ENCODE measurements at places on chromosomes 3 and 15.
A peak's percentile ranks its signal among the peaks of the same experiment; 100 is the strongest.

DNA sequence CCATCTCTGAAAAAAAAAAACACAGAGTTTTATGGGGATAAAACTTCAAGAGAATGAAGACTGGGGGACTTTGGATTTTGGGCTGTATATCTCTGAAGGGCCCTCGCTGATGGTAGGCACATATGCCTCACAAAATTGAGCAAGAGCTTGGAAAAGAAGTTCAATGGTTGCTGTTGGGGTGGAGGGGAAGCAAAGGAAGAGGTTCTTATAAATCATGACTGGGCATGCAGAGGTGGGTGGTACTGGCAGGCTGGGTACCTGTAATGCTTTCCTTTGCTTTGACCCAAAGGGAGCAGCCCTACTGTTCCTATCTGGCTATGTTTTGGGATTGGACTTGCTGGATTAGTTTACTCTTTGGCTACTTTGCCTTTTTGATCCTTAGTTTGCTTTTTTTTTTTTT, 6.0 kb upstream of the RTP1 start:
- no peak for DNase-seq

DNA sequence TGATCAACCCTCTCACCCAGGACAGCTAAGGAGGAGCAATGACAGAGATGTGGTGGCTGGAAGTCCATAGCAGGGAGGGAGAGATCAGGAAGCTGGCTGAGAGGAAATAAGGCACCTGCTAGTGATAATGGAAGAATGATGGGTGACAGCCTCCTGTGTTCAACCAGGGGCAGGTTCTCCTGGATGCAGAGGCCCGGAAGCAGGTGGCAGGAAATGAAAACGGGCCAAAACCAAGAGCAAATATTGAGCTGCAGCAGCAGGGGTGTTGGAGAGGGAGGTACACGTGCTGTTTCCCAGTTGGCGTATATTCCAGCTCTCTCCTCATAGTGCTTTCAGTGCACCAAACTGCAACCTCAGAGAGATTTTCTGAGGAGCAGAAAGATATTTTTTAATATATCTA, 213.4 kb upstream of the TBL1XR1 start:
- peak; percentile 32 for DNase-seq

DNA sequence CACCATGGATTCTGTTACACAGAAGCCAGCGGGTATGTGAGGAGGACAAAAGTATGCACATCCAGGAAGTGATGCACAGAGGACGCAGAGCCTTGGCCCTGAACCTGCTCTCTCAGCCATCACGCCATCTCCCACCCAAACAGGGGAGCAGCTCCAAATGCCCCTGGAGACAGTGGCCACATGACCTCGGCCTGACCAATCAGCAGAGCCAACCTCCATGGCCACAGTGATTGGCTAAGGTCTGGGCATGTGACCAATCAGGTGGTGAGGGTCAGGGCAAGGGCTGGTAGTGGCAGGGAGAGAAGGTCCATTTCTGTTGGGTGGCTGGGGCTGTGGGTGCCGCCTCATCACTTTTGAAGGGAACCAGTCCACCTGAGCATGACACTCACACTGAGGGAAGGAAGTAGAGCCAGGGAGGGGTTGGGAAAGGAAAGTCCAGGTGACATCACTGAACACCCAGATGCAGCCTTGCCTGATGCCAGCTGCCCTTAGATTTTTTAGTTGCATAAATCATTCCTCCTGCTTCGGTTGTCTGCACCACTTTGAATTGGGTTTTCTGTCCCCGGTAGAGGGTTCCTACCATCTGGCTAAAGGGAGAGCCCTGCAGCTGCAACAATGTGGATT, 70.3 kb upstream of the IQSEC1 start:
- DNase-seq, result no peak

DNA sequence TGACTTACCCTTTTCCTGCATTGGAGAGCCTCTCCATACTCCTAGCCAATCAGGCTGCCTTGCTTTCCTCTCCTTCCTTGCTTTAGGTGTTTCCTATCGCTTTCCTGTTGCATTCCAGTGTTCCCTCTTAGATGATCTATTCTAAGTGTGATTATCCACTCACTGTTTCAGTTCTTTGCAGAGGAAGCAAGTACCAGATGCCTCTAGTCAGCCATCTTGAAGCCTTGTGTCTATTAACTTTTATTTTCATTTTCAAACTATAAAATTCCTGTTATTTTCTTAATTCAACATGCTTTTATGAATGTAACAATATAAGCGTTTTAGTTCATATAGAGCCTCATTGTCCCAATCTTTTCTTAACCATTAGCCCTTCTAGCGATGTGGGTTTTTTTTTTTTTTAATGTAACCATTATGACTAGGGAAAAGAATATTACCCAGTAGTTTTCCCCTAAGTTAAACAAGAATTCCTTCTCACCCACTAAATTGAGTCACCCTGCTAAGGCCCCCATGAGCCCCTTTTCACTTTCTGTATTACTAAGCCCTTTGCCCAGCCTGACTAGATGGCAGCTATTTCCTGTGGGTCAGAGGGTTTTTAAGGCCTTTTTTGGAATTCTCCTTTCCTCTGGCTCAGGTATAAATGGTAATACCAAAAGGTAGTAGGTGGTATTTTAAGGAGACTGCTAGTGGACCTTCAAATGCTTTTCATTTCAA, 229.4 kb upstream of the CTNNB1 start:
- no peak for DNase-seq

DNA sequence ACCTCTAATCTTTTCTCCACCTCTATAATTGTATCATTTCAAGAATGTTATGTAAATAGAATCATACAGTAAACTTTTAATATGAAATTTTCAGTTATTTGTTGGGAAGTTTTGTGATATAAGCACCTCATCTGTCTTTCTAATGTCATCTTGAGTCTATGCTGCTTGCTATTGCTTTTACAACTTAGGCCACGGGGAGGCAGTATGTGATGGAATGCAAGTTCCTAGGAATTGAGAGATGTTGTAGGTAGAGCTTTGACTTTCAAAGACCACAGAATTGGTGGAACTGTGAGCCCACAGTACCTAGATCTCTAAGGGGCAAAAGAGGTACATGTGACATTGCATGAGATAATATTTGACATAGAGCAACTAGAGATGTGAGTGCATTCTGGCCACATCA, 328.3 kb downstream of the MFSD1 start:
- no peak for DNase-seq

DNA sequence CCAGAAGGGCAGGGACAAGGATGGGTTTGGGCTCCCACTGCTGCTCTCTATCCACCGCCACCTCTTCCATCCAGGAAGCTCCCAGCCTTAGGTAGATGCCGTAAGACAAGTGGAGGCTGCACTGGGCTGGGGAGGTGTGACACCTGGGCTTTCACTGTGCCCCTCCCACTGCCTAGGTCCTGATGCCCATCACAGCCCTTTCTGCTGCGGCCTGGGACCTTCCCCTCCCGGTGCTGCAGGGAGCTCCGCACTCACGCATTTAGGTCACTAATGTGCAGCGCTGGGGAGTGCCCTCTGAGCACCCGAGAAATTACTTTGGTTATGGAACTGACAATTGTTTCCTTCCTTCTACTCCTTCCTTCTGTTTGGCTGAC, 850 bp downstream of the LTF start:
- no peak for DNase-seq

DNA sequence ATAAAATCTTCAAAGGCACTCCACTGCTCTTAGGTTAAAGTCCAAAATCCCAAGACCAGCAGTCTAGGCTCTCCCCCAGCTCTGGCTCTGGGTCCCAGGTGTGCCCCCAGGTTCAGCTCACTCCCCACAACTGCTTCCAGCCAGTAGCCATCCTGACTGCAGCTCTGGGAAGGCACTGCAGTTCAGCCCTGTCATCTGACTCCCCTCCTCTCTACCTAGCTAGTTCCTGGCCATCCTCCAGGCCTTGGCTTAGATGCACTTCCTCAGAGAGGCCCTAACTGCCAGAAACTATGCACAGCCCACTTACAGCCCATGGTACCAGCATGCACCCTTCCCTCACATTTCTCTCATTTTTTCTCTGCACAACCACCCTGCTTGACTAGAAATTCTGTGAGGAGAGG, 25.5 kb downstream of the TBC1D2B start:
- peak; percentile 2 for DNase-seq

DNA sequence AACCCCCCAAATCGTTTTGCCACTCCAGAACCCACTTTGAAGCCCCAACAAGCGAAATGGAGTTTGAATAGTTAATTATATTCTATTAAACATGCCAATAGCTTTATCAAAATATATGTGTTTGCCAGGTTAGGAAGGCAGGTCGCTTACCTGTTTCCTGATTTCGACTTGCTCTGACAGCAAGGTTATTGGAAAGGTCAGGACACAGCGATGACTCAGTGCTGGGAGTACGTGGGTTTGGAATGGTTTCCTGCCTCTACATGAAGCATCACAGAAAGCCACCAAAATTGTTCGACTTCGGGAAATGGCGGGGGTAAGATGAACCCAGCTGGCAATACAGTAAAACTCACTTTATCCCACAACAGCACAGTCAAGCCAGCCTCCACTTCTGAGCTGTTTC, 135.6 kb upstream of the ABI3BP start:
- no peak for DNase-seq

DNA sequence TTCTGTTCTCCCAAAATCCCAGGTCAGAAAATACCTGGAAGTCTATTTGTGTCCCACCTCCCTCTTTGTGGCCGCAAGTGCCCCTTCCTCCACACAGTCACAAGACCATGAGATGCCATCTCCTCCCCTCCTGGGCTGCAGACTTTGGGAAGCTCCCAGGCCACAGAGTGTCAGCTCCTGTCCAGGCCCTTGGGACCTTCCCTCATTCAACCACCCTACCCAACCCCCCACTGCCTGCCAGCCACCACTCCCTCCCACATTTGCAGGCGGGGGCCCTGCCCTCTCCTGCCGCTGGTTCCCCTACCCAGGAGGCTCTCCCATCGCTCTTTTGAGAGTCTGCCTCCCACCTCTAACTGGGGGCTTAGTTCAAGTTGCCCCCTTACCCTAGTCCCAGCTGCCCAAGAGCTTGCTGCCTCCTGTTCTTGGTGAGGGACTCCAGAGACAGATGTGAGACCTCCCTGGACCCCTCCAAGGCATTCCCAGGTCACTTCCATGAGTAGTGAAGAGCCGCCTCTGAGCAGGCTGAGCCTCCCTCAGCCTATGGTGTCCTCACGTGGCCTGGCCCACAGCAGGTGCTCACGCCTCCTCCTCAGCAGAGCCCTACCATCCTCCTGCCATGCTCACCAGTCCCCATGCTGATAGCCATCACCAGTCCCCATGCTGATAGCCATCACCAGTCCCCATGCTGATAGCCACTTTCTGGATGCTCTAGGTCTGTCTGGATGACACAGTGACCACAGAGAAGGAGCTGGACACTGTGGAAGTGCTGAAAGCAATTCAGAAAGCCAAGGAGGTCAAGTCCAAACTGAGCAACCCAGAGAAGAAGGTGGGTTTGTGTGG, 15.9 kb upstream of the STAB1 start:
- DNase-seq, result no peak

GRCh38 chr15:71251584-71252043, 136.3 kb downstream of the THSD4 start:
- DNase-seq, result no peak

DNA sequence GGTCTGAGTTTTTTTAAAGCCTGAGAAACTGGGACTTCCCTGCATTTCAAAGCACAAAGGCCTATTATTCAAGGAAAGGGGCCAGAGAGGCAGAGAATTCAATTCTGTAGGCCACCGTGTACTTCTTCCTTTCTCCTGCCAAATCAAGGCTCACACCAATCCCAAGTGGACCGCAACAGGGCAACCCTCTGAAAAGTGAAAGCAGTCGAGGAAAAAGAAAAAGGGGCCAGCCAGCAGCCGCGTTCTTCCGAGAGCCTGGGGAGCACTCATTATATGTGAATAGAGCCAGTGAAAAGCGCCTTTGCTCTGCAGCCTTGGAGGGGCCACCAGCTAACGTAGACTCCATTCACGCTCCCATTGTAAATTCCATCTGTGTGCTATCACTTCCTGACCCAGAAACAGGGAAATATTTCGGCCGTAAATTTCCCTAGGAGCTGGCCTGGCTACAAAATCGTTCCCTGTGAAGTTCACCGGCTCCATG, 45.9 kb upstream of the THUMPD3 start:
- DNase-seq, result no peak

DNA sequence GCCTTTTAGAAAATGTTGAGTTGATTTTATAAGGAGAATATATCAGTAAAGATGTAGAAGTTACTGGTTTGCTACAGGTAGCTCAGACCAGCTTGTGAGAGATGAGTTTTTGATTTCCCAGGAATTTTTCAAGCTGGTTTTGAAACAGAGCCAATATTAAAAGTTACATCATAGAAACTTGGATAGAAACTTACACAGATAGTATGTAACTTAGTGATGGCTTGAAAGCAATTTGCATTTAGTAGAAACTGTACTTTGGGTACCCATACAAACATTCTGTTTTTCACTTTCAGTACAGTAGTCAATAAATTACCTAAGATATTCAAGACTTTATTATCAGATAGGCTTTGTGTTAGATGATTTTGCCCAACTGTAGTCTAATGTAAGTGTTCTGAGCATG, 93.4 kb downstream of the RBMS3 start:
- DNase-seq, result no peak

All from DMS79 treated with DMSO at 0.1 percent for 48 hours (cell line).